Activated T-helper 1 cell treated with Interleukin-2 at 50 U/mL for 16 hours (primary cell): ENCODE measurements at places on chromosomes 4 and X.

DNA sequence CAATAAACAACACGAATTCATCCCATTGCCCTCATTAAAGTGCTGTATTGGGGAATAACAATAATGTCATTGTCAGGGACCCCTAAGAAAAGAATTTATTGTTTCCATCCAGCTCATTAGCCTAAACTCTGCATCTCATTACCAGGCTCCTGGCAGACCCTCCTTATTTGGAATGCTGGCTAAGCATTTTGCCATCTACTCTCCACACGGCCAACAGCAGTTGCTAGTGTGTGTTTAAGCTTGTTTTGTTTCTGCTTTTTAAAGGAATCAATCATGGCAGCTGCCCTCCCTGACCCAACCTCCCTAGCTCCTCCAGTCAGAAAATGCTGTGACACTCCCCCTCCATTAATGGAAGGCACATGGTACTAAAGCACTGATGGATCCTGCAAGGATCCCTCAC lies 43.5 kb downstream of the GATB start:
- DNase-seq = no peak

- no peak for DNase-seq
Measured at GRCh38 chr4:79958466-79959264, 114.4 kb downstream of the ANTXR2 start.

DNA sequence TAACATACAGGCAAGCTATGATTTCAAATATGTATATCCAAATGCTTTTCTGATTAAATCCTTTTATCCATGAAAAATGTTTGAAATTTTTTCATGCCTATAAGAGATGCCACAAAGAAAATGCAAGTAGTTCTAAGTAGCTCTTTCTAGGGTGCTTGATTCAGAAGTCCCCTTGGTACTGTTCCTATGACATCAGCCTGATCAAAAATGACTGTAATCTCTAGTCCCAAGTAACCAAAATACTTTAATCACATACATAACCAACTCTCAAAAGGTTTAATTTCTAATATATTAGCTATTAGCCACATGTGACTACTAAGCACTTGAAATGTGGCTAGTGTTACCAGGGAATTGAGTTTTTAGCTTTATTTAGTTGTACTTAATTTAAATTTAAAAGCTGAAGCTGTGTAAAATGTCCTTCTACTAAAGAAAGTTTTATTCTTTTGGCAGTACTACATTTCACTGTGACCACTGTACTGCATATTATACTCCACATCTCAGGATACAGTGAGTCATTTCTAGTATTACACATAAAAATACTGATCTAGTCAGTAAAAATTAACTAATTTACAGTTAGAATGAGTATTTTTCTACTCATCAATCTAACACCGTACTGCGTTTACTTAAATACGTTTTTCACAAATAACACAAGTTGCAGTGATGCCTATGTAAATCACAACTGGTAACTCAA lies 33.9 kb downstream of the FBXW7 start:
- DNase-seq = no peak

DNA sequence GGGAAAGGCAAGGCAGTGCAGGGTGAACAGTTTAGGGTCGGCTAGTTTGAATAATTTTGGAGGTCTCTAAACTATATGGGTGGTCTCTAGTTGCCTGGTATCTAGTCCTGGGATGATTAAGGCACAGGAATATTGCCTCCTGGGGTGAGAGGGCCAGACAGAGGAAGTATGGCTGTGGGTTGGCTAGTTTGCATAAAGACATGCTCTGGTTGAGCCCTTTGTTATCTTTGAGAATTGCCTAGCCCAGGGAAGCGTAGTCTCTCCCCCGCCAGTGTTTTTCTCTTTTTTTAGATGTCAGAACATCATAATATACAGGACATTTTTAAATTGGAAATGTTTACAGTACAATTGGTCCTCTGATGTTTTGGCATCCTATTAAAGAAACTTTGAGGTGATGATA lies 163.5 kb downstream of the PWWP3B start:
- no peak for DNase-seq

- DNase-seq = no peak
Measured at GRCh38 chrX:47197526-47197925, 3.9 kb downstream of the UBA1 start.

- no peak for DNase-seq
Measured at GRCh38 chr4:8121292-8122015, 37.2 kb downstream of the ABLIM2 start.

DNA sequence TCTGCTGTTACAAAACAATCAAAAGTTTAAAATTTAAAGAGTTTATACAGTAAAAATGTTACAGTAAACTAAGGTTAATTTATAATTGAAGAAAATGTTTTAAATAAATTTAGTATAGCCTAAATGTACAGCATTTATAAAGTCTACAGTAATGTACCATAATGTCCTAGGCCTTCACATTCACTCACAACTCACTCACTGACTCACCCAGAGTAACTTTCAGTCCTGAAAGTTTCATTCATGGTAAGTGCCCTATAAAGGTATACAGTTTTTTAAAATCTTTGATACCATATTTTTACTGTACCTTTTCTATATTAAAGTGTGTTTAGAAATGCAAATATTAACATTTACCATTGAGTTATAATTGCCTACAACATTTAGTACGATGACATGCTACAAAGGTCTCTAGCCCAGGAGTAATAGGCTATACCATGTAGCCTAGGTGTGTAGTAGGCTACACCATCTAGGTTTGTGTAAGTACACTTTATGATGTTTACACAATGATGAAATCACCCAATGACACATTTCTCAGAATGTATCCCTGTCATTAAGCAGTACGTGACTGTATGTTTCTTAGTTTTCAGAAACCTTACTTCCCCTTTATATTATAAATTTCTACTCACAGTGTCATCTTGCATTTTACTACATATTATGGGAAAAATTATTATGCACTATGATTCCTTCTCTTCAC lies 320.8 kb downstream of the ADAM29 start:
- no peak for DNase-seq

DNA sequence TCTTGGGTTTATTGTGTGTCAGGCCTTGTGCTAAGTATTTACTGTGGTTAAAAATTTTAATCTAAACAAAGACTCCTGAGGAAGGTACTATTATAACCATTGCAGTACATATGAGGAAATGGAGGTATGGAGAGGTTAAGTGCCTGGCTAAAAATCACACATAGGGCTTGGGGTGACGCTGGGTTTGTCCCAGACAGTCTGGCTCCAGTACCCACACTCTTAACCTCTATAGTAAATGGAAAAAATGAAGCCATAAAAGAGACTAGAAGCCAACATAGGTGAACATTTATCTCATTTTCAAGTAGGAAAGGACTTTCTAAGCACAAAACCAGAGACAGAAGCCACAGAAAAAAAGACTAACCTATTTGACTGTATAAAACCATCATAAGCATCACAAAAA lies 1.9 kb downstream of the FOXP3 start:
- no peak for DNase-seq

DNA sequence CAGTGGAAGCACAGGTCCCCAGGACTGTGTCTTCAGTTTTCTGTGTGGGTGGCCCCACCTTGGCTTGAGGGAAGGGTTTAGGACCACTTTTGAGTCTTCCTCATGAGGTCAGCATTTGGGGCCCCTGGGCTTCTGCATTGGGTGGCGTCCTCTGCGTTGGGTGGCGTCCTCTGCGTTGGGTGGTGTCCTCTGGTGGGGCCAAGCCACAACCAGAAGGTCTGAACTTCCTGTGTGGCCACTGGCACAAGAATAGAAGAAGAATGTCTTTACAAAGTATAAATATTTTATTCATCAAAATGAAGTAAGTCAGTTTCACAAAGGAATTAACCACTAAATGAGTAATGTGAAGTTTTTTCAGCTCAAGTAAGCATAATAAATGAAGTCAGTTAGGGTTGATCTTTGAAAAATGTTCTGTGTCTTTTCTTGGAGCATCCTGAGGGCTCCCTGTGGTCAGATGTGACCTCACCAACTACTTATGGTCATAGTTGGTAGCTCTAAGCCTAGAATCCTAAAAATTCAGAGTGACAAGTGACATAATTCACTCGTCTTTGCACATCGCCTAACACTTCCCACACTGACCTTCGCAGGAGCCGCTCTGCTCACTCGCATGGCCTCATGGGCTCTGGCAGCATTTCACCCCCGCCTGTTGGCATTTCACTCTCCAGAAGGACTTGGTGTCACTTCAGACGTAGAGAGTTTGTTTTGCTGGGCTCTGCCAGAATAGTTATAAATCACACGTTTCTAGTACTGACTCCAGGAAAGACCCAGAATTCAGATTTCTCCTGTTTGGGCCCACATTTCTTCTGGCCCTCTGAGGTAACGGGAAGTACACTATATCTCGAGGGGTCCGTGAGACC lies 39.0 kb upstream of the HGFAC start:
- DNase-seq = no peak

DNA sequence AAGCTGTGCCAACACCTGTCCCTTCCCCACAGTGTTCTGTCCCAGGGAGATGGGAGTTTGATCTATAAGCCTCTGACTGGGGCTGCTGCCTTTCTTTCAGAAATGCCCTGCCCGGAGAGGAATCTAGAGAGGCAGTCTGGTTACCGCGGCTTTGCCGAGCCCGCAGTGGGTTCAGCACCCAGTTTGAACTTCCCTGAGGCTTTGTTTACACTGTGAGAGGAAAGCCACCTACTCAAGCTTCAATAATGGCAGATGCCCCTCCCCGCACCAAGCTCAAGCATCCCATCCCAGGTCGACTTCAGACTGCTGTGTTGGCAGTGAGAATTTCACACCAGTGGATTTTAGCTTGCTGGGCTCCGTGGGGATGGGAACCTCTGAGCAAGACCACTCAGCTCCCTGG lies 33.3 kb upstream of the ARSJ start:
- no peak for DNase-seq

- DNase-seq = no peak
Measured at GRCh38 chr4:32684160-32684559, 1964.0 kb downstream of the PCDH7 start.

DNA sequence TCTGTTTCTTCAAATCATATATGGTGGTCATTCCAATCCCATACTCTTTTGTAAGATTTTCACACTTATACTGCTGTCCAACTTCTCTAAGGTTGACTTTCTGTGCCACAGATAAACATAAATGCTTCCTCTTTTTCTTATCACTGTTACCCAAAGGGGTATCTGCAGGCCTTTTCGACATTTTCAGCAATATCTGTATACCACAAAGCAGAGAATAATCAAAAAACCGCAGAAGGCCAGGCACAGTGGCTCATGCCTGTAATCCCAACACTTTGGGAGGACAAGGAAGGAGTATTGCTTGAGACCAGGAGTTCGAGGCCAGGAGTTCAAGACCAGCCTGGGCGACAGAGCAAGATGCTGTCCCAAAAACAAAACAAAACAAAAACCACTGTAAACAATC lies 3.1 kb upstream of the RFC1 start:
- no peak for DNase-seq

DNA sequence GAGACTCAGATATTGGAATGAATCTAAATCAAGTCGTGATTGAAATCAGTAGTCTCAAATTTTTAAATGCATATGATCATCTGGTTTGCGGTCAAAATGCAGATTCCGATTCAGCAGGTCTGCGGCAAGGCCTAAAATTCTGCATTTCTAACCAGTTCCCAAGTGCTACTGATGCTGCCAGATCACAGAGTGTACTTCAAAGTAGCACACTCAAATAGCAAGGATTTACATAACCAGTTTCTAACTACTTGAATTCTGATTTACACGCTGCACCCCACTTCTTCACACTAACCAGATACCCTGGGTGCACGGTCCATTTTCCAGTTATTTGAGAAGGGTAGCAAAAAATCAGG lies 752 bp downstream of the MBTPS2 start:
- DNase-seq = no peak

GRCh38 chrX:37958525-37959211 lies 47.7 kb upstream of the SYTL5 start:
- DNase-seq = no peak

DNA sequence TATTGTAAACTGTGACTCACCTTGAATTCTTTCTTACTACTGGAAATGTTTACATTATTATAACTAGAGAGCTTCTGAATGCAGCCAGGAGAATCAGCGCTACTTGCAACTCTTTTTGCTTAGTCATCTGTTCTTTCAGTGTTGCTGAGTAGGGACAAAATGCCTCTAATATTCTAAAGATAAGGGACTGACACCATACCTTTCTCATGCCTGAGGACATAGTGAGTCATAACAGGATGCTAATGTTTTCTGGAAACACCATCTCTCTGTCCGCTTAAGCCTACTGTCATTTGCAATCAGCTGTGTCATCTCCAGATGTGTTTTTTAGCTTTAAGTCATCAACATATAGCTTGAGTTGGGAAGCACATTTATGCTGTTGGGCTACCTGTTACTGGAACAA lies 108.3 kb downstream of the QRFPR start:
- no peak for DNase-seq

- no peak for DNase-seq
Measured at GRCh38 chr4:184012937-184013336, 107.8 kb downstream of the STOX2 start.

GRCh38 chrX:1124531-1124930 lies 87.9 kb downstream of the CRLF2 start:
- no peak for DNase-seq

DNA sequence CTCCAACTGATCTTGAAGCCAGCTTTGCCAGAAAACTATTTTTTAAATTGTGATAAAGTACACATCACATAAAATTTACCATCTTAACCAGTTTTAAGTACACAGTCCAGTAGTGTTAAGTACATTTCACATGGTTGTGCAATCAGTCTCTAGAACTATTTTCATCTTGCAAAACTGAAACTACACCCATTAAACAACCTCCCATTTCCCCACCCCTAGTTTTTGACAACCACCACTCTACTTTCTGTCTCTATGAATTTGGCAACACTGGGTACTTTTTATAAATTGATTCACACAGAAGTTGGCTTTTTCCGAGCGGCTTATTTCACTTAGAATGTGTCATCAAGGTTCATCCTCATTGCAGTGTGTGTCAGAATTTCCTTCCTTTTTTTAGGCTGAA lies 31.0 kb downstream of the TRPC5 start:
- DNase-seq = no peak

DNA sequence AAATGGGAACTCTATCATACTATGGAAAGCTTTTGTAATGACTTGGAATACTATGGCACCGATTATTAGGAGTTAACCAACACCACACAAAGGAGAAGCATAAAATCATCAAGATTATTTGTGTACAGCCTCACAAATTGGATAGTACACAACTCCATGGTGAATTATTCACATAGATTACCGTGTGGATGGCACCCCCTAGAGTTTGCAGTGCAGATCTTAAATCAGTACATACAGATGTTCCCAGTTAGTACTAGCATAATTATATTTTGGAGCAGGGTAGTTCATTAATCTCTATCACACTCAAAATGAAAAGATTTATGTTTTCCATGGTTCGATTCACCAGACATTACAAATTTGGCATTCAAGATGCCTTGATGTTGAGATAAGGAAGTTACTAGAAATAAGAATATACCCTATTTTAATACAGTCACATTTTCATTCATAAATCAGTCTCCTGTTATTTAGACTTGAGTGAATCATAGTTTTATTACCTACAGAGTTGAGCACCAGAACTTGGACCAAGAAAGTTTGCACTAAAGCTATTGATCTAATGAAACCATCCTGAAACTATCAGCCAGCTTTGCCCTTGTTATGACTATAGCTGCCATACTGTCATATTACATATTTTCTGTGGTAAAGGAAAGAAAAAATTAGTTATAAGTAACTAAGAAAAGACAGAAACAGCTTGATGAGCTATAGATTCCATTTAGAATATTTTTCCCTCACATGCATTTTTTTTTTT lies 531.8 kb downstream of the GLUD2 start:
- no peak for DNase-seq
